ENCODE measurements at places on chromosomes 4 and X.

DNA sequence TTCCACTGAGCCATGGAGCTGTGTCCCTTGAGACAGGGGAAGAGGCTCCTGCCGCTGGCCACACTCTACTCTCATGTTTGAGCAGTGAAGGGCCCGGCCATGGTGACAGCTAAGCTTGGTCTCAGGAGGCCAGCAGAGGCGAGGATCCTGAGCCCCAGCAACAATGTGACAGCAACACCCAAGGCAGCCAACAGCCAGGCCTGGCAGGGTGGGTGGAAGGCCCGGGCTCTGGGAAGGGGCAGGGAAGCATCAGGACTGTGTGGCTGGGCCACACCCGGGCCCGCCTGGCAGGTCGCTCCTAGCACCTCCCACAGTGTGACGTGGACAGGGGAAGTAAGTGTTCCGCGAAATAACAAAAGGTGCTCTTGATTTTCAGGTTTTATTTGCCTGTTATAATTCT is 24.8 kb downstream of the L1CAM start:
- DNase-seq = no peak

DNA sequence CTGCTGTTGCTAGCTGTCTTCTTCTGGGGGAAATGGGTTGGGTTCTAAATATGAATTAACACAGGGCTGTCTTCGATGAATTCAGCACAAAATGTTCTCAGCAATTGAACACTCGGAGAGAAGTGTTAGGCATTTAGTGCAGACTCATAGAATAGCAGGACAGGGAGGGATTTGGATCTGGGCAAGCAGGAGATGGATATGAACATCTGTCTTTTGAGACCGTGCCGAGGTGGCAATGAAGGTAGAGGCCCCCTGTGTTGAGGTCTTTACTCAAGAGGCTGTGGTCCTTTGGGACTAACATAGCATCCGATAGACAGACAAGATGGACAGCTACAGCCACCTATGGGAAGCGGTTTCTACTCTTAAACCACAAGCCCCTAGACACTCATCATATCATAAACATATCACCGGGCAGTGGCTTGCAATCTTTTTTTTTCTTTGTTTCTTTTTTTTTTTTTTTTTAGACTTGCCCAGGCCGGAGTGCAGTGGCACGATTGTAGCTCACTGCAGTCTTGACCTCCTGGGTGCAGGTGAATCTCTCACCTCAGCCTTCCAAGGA is 6.7 kb downstream of the CD99 start:
- no peak for DNase-seq

DNA sequence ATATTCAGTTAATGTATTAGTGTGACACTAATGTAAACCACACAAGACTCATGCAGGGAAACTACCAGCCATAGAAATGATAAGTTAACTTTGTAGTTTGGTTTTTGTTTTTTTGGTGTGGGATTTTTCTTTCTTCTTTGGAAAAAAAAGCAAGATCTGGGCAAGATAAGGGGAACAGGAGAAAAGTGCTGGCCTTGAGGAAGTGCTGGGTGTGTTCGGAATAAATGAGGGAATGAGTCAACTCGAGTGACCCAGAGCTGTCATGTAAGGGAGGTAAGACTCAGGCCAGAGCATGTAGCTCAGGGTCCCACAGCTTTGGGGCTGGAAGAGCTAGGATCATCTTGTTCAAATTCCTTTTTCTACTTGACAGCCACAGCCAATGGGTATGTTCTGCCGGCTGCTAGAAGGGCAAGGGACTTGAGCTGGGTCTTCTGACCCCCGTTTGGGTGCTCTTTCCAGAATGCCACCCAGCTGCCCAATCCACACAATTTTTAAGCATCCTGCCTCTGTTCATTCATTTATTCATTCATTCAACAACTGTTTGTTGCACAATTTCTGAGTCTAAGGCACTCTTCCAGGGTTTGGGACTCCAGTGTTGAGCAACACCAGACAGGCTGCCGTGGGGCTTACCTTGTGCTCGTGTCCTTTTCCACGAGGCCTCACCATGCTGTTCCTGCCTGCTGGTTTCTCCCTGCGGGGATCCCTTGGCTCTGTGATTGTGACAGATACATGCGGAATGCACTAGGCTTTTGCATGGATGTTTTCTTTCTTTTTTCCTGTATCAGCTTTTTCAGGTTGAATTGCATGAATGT is 54.5 kb downstream of the CLDN34 start:
- DNase-seq = no peak

DNA sequence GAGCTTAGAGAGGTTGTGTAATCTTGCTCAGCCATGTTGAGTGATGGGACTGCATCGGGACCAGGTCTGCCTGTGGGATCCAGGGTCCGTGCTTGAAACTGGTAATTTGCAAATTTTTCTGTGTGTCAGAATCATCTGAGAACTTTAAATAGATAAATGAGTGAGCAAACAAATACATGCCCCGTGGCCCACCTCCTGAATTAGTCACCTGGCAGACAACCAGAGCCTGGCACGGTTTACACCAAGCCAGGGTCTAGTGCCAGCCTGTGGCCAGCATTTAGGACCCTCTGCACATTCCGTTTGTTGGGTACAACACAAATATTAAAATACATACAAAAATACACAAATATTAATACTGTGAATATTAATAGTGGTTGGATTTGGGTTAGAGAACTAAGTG is 90.6 kb upstream of the STOX2 start:
- DNase-seq = no peak

DNA sequence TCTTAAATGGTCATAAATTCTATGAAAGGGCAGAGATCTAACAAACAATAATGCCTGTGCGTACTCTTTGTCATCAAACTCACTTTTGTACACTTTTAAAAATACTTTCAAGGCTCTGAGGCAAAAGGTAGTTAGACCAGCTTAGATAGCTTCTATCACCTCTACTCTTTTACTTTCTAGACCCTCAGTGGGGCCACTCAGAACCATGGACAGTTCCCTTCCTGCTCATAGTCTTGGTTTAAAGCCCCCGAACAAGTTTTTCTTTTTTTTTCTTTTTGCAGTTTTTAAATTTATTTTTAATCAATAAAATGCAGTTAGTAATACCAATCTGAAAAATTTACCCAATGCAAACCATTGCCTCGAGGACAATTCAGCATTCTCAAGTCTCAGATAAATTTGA is 460.5 kb upstream of the CNKSR2 start:
- DNase-seq = no peak

DNA sequence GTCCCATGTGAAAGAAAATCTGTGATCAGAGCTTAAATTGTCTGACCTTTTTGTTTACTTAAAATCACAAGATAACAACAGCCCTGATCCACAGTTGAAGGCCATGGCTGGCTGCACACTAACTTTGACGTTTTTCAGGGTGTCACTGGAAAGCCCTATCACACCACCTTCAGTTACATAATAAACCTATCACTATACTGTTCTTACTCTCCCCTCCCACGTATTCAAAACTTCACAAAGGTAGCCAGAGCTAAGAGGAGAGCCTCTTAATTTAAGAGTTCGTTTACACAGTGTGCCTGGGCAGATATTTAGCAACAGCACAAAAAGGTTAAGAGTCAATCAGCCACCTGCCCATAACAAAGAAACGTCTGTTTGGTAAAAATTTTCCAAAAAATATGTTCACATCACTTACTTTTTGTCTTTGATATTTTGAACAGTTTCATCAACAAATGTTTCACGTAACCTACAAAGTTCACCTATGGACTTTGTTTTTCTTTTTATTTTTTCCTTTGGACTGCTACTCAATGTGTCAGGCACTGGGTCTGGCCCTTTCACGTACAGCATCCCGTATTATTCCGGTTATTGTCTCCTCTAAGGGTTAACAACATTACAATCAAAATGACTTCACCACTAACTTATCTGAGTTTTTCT is 25.0 kb downstream of the RFC1 start:
- no peak for DNase-seq

- no peak for DNase-seq
Measured at GRCh38 chrX:70998411-70999027, 67.6 kb upstream of the SLC7A3 start.

DNA sequence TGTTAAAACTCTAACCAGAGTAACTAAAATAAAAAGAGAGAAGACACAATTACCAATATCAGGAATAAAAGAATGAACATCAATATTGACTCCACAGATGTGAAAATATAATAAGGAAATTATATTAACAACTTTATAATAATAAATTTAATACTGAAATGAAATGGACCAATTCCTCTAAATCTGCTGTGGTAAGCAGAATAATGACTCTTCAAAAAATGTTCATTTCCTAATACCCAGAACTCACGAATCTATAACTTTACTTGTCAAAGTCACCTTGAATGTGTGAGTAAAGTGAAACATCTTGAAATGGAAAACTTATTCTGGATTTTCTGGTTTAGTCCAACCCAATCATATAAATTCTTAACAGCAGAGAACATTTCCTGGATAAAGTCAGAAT is 1391.1 kb downstream of the FAM133A start:
- no peak for DNase-seq

DNA sequence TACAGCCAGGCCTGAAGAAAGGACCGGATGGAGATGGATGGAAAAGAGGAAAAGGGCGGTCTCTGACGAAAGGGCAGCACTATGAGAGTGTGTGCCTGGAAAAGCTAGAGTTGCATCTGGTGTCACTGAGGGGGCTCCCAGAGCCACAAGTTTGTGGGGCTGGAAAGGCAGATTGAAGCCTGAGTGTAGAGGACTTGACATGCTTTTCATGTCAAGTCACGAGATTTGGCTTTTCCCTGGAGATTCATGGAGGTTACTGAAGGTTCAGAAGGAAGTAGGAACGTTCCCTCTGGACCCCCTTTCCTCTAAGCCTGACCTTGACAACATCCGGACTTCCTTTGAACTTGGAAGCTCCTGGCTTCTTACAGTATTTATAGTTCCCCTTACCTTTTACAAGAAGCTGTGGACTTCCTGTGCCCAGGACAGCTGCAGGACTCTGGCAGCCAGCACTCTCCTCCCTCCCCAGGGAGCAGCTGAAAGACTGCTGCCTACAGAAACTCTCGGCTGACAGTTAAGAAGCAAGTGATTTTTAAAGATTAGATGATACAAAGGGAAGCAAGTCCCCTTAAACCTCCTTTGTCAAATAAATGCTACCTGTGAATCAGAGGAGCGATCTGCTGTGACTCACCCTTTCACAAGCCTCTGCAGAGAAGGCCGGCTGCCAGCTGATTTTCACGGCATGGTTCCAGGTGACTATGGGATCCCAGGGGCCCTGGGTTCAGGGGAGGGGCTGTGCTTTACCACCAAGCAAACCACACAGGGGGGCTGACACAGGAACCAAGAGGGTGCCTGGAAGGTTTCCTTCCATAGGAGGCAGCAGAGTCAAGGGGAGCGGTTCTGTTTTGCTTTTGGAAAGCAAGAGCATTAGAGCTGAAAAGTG is 72.9 kb upstream of the STIM2 start:
- DNase-seq = no peak

DNA sequence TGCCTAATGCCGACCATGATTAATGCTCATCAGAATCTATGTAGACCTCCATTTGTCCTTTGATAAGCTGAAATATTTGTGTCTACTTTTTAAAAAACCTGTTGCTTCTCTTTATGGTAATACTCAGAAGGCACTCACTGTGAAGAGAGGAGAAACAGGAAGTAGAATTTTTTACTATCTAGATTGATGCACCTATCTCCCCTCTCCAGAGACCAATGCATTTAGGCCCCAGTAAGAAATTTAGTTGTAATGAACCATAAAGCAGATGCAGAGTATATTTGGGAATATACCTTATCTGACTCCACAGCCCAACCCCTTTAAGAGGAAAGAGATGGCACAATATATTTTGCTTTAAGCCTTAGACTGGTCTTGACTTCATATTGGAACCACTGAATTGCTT is 11.1 kb downstream of the TBL1X start:
- DNase-seq = no peak

GRCh38 chr4:187174749-187175148 is 451.1 kb upstream of the FAT1 start:
- no peak for DNase-seq

DNA sequence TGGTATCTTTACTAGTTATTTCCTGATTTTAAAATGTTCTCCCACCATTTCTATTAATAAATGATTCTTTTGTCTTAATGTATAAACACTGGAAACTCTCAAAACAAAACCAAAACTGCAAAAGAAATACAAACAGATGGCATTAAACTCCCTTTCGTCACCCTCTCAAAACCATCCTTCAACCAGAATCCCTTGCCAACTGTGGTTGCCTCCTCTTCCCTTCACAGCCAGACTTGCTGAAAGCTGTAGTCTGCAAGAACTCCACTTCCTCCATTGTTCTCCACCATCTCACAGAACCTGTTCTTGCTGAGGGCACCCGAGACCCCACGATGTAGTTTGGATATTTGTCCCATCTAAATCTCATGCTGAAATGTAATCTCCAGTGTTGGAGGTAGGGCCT is 96.5 kb downstream of the WWC2 start:
- no peak for DNase-seq

- DNase-seq = no peak
Measured at GRCh38 chr4:31692399-31692940, 972.3 kb downstream of the PCDH7 start.

DNA sequence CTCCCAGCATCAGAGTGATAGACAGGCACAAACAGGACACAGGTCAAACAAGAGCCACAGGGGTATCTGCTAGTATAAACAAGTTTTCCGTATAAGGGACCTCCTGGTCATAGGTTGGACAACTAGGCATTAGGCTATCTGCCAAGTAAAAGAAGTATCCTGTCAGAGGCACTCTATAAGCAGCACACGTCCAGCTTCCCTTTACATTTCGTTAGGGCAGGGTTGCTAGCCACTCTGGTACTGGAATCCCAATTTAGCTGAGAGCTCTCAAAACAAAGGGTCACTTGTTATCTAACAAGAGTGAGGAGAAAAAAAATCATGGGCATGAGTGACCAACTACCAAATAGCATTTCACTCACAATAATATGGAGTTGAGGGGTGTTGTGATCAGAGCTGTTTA is 780.7 kb upstream of the DIAPH2 start:
- no peak for DNase-seq

DNA sequence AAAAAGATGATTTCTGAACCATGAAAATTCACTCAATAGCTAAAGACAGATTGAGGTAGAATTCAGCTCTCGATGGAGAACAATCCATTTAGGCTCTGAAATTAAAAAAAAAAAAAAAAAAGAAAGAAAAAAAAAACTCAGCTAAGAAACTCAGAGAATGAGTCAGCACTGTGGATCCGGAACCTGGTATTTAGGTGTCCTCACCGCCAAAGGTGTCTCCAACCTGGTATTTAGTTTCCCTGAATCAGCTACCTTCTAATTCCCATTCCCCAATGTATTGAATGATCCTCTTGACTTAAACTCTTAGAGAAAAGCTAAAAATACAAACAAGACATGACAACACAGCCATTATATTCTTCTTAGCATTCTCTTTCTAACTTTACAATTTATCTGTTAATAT is 150.3 kb upstream of the RASGEF1B start:
- DNase-seq = no peak

DNA sequence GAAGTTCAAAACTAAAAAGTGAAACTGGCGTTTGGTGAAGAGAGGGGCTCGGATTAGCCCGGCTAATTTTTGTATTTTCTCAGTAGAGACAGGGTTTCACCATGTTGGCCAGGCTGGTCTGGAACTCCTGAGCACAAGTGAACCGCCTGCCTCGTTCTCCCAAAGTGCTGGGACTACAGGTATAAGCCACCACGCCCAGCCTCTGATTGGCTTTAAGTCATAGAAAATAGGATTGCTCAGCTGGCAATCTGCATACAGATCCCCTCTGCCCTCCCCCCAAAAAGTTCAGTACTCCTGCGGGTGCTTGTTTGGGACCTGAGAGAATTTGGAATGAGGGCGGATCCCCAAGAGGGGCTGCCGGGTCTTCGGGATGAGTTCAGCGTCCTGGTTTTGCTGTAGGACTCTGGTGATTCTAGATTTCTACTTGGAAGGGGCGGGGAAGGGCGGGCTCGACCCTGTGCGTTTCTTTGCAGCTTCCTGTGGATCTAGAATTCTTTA is 537 bp upstream of the PRKX start:
- no peak for DNase-seq

- no peak for DNase-seq
Measured at GRCh38 chr4:68272380-68272779, 26.9 kb upstream of the TMPRSS11B start.

Data from activated T-helper 1 cell treated with anti-CD3 and anti-CD28 coated beads, Interleukin-2, amount 50 U/mL, for 16 hours (primary cell).